ENCODE measurements at places on chromosomes 2 and 18.

DNA sequence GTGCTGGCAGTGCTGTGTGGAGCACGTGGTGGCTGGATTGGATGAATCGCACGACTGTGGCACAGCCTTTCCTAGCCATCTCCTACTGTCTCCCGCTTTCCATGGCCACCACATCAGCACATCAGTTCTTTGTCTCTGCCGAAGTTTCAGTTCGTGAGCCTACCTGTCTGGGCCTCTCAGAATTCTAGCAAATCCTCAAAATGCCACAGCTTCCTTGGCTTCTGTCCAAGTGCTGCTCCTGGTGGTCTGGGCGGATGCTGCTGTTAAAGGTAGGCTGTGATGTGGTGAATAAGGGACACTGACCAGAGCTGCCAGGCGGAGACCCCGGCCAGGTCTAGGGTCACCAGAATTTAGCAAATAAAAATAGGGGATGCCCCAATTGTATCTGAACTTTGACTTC lies 237.4 kb downstream of the LPIN1 start:
- DNase-seq: no peak

DNA sequence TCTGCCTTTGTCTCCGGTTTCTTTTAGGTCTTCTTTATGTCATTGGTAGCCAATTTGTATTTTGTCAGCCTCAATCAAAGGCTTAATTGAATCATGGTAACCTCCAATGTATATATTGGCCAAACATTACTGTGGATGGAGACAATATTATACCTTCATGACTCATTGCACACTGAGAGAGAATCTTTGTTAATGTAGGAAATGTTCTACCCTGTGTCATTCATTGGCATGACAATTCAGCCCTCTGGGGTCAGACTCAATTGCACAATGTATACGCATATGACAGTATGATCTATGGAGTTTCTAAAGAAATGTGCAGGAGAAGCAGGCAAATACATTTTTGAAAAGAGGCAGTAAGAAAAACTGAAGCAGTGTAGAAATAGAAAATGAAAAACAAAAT lies 162.6 kb downstream of the PDE11A start:
- DNase-seq: no peak

GRCh38 chr2:98734823-98735260 lies 3.9 kb upstream of the MGAT4A start:
- DNase-seq: no peak

GRCh38 chr18:42980426-42980825 lies 135.1 kb downstream of the RIT2 start:
- no peak for DNase-seq

- DNase-seq: no peak
Measured at GRCh38 chr2:232014681-232015080, 53.2 kb downstream of the DIS3L2 start.

- no peak for DNase-seq
Measured at GRCh38 chr2:145597809-145598208, 1077.9 kb upstream of the ZEB2 start.

DNA sequence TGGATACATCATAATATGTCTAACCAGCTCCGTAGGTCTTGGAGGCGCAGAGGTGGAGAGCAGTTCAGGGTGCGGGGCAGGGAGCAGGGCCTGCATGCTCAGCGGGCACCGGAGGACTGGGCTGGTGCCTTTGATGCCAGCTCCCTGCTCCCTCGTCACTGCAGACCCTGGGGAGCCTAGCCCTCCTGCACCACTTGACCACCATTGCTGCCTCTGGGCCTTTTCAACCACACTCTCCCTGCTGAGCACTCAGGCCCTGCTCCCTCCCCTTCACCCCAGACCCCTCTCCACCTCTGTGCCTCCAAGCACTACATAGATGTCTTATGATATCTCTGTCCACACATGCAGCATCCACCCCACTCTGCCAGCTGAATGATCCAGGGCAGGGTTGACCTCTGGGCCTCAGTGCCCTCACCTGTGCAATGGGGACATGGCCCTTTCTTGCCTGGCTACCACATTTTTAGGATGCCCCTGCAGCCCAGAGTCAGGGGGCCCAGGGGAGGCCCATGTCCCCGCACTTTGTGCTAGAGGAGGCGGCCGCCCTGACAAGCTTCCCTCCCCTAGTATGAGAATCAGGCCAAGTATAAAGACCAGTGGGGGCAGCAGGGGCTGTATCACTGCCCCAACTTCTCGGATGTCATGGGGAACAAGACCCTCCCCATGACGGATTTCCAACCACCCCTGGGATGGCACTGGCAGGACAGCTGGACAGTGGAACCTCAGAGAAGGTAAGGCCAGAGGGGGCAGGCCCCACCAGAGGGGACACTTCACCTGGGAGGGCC lies 46.3 kb downstream of the FER1L5 start:
- DNase-seq: no peak

DNA sequence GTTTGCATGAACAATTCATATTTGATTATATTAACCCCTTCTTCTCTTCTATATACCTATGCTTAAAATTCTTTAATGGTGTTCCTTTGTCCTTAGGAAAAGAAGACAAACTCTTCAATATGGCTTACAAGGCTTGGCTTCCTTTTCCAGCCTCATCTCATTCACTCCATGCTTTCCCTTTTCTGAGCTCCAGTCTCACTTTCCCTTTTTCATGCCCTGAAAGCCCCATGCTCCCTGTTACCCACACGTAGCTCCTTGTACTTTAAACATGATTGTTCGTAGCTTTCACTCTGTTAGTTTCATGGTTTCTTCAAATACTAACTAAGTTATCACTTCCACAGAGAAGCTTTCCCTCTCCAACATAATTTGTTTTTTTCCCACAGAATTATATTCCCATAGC lies 161.3 kb downstream of the UBE2E3 start:
- no peak for DNase-seq

DNA sequence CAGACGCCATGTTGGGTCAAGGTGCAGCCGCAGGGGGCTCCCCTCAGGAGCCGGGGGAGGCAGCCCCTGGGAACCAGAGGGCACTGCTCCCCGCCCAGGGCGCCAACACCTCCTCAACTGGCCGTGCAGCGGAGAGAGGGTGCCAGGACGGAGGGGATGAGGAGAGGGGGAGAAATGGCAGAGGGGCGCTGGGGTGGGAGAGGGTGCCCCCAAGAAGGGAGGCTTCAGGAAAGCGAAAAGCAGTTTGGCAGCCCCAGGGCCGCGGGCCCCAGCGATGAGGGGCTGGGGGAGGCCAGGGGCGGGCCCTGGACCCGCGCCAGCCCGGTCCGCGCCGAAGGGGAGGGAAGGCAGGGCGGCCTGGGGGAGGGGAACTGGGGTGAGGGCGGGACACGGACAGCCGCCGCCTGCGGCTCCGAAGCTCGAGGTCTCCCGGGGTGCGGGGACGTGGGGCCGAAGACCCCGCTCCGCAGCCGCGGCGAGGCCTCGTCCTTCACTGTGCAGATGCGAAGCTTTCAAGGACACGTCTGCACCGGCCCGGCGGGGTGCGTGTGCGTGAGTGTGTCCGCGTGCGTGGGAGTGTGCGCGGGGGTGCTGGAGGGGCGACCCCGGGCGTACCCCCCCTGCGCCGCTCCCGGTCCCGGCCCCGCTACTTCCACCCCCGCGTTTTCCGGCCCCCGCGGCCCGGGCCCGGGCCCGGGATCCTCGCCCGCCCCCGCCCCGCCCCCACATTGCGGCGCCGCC lies 1.4 kb downstream of the DNMT3A start:
- no peak for DNase-seq

GRCh38 chr2:64620661-64621060 lies 33.1 kb downstream of the SERTAD2 start:
- no peak for DNase-seq

GRCh38 chr2:105490204-105490603 lies 91.4 kb upstream of the FHL2 start:
- DNase-seq: no peak

- DNase-seq: no peak
Measured at GRCh38 chr2:115011721-115012120, 569.3 kb downstream of the DPP10 start.

Data from astrocyte (in vitro differentiated cells and primary cell).